ENCODE measurements at places on chromosomes 4 and X.

DNA sequence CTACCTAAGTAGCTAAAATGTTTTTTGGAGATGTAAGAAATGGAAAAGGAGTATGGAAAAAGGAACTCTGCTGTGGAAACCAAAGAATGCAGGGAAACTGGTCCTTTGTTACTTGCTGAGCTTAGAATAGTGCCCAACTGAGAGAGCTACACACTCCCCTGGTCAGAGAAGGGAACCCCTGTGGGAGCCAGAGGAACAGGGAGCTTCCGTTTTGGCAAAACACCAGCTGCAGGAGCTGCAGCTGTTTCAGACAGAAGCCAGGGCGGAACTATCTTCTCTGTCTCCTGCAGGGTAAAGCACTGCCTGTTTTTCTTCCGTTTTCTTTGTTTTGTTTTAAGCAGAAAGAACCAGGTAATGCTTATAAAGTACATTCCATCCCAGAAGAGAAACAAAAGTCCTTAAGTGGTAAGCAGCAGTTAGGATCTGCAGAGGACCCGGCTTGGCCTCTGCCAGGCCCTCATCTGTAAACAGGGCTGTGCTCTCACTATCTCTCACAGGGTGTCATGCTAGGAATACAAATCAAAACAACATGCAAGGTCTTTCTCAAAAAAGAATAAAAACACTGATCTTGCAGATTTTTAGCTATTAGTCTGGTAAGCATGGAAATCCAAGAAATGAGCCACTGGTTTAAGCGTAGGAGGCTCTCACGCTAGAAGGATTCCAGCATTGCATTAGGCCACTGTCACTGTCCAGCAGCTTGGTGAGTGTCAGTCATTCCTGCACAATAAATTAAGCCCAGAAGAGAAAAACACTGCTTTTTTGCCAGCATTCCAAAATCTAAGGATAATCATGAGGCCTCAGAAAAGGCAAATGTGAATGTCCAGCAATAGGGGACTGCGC, 76.1 kb downstream of the CHST7 start:
- no peak for DNase-seq

DNA sequence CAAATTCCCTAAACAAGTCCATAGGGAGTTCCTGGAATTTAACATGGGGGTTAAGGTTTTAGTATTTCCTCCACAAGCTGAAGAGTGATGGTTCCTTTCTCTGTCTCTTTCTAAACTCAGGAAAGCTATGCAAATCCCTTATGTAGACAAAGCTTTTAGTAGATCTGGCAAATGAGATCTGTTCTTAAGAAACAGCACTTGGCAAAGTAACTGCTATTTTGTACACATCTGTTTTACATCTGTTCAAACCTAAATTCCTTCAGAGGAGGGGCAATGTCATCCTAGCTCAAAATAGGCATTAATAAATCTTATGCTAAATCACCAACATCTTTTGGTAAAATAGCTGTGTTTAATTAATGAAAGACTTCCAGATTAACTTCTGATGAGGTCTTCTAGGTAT, 137.8 kb upstream of the TBC1D9 start:
- DNase-seq: no peak

DNA sequence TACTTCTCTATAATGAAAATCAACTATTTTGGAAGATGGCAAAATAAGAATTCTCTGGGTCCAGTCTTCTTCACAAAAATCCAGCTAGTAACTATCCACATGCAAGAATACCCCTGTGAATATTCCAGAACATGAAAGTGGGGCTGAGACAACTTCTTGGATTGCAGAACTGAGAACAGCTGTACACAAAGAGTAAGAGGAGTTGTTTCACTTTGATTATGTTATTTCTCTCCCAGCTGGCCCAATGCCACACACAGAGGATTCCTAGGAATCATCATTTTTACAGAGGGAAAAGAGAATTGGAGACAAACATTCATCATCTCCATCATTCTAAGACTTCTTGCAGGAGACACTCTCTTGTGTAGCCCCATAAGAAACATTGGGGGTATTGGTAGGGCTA, 782.2 kb upstream of the LCORL start:
- DNase-seq: no peak

- no peak for DNase-seq
Observed at GRCh38 chrX:113726009-113726408, 857.9 kb upstream of the HTR2C start.

- DNase-seq: no peak
Observed at GRCh38 chr4:136281889-136282288, 1250.4 kb downstream of the PCDH18 start.

DNA sequence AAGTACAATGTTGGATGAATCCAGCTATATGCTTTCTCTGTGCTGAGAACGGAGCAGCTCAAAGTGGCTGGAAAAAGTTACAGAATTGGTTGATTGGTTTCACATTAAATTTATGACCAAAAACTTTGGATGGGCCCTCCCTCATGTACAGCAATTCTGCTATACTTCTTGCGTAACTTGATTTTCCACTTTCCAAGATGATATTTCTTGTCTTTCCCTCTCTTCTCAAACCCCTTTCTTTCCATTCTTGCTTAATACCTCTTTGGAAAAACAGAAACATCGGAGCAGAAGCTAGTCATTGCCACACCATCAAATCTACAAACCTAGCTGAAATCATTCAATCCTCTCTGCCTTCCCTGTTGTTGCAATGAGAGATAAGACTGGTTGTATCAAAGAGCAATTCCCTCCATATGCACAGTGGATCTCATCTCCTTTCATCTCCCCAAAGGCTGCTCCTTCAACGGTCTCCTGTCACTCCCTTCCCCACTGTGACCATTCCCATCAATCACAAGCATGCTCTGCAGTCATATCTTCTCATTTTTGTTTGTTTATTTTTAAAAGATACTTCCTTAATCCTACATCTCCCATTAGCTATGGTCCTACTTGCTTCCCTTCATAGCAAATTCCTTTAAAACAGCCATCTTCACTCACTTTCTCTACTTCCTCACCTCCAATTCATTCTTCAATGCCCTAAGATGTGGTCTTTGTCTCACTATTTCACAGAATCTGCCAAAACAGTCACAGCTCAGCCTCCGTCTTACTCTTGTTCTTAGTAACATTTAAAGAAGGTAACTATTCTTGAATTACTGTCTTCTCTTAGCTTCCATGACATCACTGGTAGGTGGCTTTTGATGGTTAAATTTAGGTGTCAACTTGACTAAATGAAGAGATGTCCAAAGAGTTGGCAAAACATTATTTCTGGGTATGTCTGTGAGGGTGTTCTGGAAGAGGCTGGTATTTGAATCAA, 145.5 kb downstream of the FAM13A start:
- no peak for DNase-seq

GRCh38 chrX:67726018-67726417, 182.2 kb downstream of the AR start:
- no peak for DNase-seq

DNA sequence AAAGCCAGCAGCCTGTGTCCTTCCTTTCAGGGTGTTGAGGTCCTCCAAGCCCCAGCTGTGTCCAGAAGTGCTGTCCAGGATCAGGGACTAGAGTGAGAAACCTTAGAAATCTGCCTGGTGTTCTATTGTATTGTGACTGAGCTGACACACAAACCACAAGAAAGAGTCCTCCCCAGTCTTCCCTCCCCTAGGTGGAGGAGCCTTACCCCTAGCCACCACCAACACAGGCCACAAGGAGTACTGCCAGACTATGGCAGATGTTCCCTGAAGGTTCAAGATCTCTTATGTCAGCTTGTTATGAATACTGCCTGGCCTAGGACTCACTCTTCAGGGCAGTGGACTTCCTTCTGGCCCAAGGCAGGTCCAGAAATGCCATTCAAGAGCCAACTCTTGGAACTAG, 514.1 kb upstream of the PITX2 start:
- no peak for DNase-seq

GRCh38 chrX:111447298-111447697, 35.3 kb upstream of the DCX start:
- DNase-seq: no peak

DNA sequence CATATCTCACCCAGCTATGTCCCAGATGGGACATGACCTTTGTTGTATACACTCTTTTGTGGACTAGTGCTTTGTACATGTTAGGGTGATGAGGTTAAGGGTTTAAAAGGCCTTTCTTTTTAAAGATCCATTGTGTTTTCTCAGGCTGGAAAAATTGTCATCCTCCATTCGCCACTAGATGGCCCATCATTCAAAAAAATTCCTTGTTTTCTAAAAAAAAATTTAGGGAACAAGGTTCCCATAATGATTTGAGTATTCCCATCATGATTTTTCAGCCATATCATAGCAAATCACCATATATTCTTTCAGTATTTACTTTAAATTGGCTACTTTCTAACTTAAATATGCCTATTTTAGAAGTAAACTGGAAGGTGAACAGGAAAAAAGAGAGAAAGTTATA, 91.9 kb upstream of the TMEM164 start:
- no peak for DNase-seq

GRCh38 chr4:125541836-125542385, 227.2 kb downstream of the FAT4 start:
- no peak for DNase-seq

- no peak for DNase-seq
Observed at GRCh38 chr4:186002853-186003252, 66.1 kb upstream of the TLR3 start.

DNA sequence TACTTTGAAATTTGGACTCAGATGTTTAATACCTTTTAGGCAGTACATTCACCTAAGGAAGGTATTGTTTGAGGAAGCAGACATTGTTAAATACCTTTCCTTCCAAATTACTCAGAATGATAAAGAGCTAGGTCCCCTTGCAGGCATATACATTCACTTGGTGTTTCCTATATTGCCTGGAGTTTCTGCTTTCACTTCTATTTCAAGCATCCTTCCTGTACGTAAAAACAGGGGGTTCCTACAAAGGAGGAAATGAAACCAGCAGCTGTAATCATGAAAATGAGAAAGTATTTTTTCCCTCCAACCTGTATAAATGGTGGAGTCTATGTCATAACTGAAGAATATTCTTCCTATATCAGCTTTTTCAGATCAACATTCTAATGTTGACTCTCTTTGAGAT, 90.4 kb upstream of the RASGEF1B start:
- DNase-seq: peak; percentile 2

Data from GM18507 (cell line).